ENCODE measurements at places on chromosomes 16 and 17.

- DNase-seq = no peak
Observed at GRCh38 chr17:73455767-73456166, 144.0 kb upstream of the CDC42EP4 start.

DNA sequence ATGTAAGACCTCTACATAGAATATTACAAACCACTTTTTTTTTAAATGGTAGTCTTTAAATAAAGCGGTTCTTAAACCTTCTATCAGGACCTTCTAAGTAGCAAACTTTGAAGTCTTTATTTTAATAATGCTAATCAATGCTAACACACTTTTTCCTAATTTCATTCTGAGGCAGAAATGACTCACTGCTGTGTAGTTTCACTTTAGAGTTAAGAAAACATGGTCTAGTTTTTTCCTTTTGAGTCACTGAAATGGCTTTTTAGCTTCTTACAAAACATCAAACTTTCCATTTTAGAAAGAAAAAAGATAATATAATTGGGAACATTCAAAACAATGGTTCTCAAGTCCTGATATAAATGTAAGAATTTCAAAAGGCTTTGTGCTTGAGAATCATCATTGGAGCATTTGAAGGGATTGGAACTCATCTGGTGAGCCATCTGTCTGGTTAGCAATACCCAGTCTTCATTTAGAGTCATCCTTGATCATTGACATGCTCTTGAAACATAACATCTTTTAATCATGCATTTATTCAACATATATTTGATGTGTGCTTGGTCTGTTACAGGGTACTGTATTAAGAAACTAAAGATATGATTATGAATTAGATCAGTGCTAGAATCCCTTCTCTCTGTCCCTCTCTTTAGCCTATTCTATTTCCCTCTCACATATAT lies 258.3 kb upstream of the MON1B start:
- no peak for DNase-seq

- DNase-seq = no peak
Observed at GRCh38 chr17:67658265-67658664, 59.5 kb upstream of the NOL11 start.

GRCh38 chr16:12211870-12212690 lies 235.5 kb downstream of the SNX29 start:
- DNase-seq = no peak

- no peak for DNase-seq
Observed at GRCh38 chr16:84354306-84354705, 14.0 kb upstream of the ATP2C2 start.

- no peak for DNase-seq
Observed at GRCh38 chr16:67528870-67529581, 397 bp downstream of the RIPOR1 start.

DNA sequence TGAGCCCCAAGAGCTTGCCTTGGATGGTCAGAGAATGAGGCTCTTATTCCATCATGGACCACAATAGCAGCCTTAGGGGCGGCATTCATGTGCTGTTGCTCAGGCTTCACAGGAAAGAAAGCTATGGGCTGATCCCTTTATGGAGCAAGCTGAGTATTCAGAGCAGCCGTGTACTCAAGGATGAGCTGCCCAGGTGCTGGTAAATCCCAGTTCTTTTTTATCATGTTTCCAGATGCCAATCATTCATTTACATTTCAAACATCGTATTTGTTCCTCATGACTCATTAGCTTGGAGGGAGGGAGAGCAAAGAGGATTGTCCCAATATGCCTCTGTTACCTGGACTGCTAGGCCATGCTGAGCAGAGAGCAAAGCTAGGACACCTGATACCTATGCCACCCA lies 475.7 kb downstream of the SHISA9 start:
- DNase-seq = no peak

DNA sequence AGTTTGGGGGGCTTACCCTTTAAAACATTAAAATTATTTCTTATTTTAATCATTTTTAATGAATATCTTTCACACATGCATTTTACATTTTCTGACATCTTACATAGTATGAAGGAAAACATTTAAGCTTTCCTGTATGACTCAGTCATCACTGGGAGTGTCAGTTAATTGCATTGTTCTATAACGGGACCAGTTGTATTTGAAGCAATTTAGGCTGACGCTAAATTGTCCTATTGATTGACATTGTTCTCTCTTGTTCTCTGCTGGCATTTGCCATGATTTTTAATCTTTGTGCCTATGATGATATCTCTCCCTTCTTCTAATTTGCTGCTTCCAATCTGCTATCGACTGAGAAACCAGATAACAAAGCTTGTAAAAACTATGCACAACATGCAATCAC lies 190.5 kb upstream of the PIRT start:
- DNase-seq = no peak

DNA sequence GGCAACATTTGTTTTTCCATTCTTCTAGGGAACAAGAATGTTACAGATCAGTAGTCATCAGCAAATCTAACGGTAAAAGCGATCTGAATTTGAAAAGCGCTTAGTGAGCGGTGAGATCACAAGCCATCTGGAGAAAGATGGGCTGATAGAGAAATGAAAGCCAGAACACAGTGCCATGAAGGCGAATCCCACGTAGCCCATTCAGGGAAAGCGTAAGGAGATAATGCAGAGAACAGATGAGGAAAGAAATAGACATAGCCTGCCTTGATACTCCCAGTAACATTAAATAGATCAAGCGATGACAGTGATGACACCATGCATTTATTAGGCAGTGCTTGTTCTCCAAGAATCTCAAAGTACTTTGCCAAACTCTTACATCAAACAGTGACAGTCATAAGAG lies 183.1 kb upstream of the PSMD7 start:
- DNase-seq = no peak

DNA sequence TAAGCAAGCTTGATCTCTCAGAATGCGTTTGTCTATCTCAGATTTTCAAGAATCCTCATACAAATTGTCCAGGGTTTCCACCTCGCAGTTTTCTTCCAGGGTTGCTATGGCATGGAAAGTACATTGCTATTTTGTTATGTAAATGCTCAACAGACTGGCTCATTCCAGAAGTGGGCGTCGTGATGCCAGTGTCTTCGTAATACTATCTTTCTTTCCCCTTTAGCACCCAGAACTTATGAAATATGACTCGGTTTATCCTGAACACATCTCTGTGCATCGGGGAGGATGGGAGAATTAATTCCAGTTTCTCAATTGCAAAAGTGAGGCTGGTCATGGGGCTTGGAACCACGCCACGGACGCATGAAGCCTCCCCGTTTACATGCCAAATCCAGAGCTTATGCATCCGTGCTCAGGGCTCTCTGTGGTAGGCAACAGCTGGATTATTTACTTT lies 405.0 kb downstream of the WWOX start:
- no peak for DNase-seq

DNA sequence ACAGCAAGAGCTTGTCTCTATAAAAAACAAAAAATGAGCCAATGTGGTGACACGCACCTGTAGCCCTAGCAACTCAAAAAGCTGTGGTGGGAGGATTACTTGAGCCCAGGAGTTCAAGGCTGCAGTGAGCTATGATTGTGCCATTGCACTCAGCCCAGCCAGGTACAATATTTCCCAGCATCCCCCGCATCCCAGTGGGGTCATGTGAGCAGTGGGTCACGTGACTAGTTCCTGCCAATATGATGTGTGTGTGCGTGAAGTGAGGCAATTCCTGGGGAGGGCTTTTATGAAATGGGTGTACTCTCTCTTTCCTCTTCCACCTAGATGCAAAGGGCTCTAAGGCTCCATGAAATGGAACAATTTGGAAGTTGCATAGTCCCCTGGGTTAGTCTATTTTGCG lies 81.3 kb downstream of the GSG1L start:
- DNase-seq = no peak

GRCh38 chr17:66673668-66674276 lies 161.1 kb upstream of the CACNG5 start:
- no peak for DNase-seq

DNA sequence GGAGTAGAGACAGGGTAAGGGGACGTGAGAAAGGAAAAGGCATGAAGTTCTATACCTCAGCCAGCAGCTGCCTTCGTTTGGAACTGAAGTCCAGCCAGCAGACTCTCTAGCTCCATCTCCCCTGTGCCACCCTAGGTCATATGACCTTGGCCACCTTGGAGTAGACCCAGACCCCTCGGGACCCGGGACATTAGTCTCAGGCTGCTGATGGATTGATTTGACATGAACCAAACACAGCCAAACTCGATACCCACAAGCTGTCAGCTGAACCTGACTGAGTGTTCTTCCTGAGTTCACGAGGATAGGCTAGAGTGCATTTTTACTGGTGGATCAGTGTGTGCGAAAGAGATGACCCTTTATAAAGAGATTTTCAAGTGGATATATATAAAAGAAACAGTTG lies 68.5 kb downstream of the YPEL2 start:
- no peak for DNase-seq

GRCh38 chr16:75143941-75144340 lies 4.4 kb upstream of the ZFP1 start:
- DNase-seq = no peak

DNA sequence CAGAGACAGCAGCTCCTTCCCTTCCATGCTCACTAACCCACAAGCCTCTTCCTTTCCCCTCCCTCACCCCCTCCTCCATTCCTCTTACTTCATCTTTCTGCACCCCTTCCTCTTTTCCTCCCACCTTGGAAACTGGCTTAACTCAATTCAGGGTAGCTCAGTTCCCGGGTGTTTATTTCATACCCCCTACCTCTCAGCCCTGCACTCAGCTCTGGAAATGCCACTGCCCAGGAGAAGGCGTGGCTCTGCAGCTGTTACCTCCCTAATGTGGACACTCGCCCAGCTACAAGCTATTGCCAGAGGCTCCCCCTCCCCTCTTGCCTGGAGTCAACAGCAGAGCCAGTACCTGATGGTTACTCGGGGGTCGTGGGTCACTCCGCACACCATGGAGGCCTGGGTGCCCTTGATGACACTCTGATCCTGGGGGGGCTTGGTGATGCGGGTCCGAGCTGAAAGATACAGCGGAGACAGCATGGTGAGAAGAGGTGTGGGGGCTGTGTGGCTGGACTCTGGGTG lies 118.4 kb upstream of the CDC42EP4 start:
- no peak for DNase-seq

- no peak for DNase-seq
Observed at GRCh38 chr16:78509965-78510364, 410.5 kb downstream of the WWOX start.

DNA sequence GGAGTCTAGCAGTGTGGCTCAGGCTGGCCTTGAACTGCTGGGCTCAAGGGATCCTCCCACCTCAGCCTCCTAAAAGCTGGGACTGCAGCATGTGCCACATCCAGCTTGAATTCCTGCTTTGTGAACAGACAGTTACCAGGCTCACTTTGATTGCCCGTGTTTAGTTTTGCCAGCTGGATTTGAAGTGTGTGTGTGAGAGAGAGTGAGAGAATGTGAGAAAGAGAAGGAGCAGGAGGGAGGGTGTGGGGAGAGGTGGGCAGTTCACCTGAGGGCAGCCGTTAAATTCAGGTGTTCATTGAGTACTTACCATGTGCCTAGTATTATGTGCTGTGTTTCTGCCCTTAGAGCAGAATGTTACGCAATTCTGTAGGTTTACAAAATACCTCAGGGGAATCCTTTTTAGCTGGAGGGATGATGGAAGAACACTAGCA lies 4.7 kb downstream of the DUSP14 start:
- DNase-seq = no peak

DNA sequence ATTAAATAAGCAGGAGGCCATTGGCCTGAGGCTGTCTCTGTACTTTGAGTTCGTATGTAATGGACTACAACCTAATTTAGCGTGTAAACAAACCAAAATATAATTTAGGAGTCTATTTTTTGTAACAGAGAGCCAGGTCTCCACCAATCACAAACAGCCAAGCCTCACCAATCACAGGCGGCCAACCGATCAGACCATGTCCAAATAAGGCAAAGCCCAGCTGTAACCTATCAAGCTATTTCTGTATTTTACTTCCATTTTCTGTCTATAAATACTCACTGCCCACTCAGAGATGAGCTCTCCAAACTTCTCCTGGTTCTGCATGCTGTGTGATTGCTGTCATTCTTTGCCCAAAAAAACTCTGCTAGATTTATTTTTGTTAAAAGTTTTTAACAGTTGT lies 322.7 kb downstream of the NPIPA8 start:
- no peak for DNase-seq
